ENCODE measurements at places on chromosomes 6 and 20.

GRCh38 chr20:15673206-15673605 lies 900.0 kb downstream of the KIF16B start:
- DNase-seq = no peak

DNA sequence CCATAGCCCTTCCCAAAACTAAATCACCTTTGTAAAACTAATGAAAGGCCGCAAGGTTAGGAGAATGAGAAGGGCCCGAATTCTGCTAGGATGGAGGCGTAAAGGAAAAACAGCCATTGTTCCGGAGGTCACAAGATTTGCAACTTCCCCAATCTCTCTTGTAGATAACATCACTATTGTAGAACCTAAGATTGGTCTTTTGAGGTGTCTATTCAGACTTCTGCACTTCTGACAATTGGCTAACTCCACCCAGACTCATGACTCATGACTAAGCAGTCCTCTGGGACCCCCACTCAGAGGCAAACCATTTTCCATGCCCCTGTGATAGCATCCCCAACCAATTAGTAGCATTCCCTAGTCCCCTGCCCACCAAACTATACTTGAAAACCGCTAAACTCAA lies 210.5 kb upstream of the SHLD1 start:
- no peak for DNase-seq

GRCh38 chr20:17786221-17786718 lies 86.5 kb downstream of the BANF2 start:
- DNase-seq = no peak

GRCh38 chr6:53829698-53830221 lies 35.0 kb downstream of the LRRC1 start:
- DNase-seq = no peak

- DNase-seq = no peak
These were observed 48.0 kb downstream of the OR2B2 start for GRCh38 chr6:27863962-27864905.

DNA sequence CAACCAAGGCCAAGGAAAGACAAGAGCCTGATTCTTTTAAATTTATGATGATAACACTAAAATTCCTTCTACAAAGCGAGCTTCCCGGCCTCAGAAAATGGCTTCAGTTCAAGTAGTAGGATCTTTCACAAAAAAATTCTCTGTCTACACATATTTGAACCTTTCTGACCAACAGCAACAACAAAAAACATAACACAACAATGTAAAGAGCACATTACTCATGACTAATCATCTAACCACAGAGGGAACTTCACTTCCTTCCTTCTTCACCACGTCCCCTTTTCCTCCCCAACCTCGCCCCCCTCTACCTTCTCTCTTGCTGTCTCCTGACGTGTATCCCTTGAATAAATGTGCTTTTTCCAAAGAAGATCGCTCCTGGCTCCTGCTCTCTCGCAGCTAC lies 228.2 kb downstream of the MYLK4 start:
- DNase-seq = no peak

DNA sequence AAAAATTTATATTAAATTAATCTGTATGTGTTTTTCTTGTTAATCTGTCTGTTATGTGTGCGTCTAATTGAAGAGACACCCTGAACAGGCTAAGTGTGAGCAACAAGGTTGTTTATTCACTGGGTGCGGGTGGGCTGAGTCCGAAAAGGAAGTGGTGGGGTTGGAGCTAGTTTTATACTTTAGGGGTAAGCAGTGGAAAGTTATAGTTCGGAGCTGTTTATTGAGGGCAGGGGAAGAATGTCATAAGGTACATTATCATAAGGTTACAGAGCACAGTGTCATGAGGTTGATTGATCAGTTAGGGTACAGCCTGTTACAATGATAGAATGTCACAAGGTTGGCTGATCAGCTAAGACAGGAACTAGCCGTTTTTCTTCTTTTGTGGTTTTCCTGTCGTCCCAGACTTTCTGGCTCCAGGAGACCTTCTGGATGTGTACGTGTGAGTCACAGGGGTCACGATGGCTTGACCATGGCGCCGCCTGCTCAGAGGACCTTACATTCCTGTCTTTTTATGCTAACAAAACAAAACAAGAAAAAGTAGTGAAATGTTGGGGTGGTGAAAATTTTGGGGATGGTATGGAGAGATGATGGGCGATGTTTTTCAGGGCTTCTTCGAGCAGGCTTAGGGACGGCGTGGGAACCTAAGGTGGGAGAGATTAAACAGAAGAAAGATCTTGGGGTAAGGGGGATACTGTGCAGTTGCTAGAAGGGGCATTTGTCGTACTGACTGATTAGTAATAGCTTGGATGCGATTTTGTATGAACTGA lies 754.0 kb upstream of the ADGRB3 start:
- no peak for DNase-seq

GRCh38 chr20:40949346-40949745 lies 79.3 kb upstream of the TOP1 start:
- no peak for DNase-seq

- no peak for DNase-seq
These were observed 35.7 kb upstream of the ZMYND8 start for GRCh38 chr20:47392015-47392720.

DNA sequence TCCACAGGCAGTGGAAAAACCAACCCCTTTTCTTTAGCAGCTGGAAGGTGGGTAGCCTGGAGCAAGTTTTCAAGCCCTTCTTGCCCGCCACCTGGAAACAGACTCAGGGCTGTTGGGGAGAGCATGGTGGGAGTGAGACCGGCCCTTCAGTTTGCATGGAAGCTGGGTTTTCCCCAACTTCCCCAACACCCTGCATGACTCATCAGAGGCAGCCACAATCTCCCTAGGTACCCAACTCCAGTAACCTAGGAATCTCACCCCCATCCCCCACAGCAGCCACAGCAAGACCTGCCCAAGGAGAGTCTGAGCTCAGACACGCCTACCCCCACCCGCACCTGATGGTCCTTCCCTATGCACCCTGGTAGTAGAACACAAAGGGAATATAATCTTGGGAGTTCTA lies 86.3 kb upstream of the IRAK1BP1 start:
- DNase-seq = no peak

DNA sequence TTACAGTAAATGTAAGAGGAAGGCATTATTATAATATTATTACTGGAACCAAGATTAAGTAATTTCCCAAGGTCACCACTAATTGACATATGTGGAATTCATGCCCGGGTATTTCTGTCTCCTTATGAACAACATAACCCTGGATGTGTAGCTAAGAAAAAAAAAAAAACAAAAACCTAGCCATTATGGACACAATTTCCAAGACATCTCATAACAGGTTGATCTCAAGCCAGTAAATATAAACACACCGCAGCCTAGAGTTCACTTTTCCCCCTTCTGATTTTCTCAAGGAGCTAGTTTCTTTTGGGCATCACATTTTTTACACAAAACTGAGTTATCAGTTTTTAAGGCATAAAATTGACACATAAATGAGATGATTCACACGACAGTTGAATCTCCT lies 306.5 kb upstream of the RSPO3 start:
- no peak for DNase-seq
